Foreskin fibroblast (primary cell): ENCODE measurements at places on chromosomes 7 and 10.

GRCh38 chr10:132807621-132808049 lies 21.7 kb upstream of the NKX6-2 start:
- DNase-seq: no peak

DNA sequence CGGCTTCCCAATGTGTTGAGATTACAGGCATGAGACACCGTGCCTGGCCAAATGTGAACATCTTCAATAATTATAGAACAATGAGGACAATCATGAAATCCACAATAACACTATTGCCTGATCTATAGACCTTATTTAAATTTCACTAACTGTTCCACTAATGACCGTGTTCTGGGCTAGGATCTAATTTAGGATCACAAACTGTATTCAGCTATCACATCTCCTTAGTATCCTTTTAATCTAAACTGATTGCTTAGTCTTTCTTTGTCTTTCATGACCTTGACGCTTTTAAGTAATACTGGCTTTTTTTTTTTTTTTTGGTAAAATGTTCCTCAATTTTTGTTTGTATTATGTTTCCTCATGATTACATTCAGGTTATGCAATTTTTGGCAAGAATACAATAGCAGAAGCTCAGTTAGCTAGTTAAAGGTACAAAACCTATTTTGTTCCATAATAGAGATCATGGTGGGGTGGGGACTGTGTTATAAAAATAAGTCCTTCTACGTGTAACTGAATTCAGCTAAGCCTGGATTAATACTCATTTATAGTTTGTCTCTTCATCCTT lies 158.4 kb downstream of the AOAH start:
- DNase-seq: peak; percentile 3

- DNase-seq: no peak
These were observed 35.6 kb downstream of the GET4 start for GRCh38 chr7:911791-912480.

DNA sequence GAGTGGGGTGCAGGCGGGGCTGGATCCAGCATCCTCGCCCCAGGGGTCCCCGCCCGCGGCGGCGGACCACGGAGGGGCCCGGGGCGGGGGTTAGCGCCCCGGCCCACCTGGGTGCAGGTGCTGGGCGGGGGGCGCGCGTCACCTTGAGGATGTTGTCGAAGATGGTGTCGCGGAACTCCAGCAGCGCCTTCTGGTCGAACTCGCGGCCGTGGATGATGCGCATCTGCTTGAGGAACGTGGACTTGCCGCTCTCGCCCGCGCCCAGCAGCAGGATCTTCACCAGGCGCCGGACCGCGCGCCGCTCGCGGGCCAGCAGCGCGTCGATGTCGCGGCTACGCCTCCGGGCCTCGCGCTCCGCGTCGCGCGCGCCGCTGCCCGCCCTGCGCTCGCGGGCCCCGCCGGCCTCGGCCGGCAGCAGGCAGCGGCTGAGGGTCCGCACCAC lies 376 bp downstream of the GNA12 start:
- peak; percentile 30 for DNase-seq

- DNase-seq: peak; percentile 34
These were observed 5.7 kb downstream of the ANK3 start for GRCh38 chr10:60384011-60384410.
